ENCODE measurements at places on chromosomes 7 and 10.

DNA sequence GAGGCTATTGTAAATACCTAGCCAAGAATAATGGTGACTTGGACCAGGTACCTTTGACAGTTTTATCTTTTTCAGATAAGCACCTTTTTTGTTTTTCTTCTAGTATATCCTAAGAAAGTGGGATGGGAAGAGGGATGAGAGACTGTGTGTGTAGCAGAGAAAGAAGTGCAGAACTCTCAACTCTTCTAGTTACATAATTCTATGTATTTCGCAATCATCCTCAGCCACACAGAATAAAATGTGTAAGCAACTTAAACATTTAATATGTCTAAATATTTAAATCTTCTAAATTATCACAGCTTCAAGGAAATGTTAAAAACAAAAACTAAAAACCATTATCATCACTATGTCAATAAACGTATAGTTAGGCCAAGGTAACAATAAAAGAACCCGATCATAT, 42.6 kb upstream of the GSAP start:
- no peak for DNase-seq

DNA sequence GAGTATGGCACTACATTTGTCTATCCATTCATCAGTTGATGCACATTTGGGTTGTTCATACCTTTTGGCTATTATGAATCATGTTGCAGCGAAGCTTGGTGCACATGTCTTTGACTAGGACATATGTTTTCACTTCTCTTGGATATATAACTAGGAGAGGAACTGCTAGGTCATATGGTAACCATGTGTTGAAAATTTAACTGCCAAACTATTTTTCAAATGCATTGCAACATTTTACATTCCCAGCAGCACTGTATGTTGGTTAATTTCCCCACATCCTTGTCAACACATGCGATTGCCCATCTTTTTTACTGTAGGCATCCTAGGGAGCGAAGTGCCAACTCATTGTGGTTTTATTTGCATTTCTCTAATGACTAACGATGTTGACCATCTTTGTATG, 183.4 kb downstream of the PRKCQ start:
- no peak for DNase-seq

DNA sequence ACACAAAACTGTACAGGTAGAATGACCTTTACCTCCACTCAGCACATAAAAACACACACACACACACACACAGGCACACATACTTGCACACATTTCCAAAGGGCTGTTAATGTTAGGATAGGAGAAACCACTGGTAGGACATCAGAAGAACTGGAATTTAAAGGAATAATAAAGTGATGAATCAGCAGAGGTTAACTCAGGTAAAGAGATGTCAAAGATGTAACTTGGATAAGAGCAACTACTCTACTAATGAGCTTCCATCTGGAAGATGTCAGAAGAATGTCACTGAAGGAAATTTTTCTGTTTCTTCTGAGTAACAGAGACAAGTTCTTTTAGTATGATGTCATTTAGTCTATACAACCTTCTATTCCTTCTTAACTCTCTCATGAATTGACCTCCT, 26.4 kb upstream of the GPR37 start:
- DNase-seq = no peak

DNA sequence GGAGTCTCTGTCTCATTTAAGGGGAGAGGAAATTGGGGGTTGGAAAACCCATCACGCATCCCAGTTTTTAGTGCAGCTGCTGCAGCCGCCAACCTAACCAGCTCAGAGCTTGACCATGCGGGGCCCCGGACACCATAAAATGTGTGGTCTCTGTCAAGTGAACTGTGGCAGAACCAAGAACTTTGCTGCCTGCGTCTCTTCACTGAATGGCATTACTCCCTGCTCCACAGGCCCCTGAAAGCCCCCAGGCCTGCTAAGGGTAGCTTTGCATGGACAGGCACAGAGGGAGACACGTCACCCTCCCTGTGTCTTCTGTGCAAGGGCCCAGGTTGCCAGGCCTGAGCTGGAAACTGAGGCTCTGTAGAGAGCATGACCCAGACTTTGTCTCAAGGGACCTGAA, 144.6 kb upstream of the GPR26 start:
- DNase-seq = no peak

- DNase-seq = no peak
These were observed 15.4 kb upstream of the BTBD16 start for GRCh38 chr10:122255509-122256301.

GRCh38 chr7:138460176-138460648, at the start of gene TRIM24:
TSS of gene TRIM24 (plus strand) at chr7:138460259. CDS start at chr7:138460549, 290 bp downstream.
- no peak for DNase-seq
